ENCODE measurements at places on chromosomes 16 and 17.

- DNase-seq: no peak
These were observed 160.2 kb upstream of the LHX1 start for GRCh38 chr17:36777118-36777517.

DNA sequence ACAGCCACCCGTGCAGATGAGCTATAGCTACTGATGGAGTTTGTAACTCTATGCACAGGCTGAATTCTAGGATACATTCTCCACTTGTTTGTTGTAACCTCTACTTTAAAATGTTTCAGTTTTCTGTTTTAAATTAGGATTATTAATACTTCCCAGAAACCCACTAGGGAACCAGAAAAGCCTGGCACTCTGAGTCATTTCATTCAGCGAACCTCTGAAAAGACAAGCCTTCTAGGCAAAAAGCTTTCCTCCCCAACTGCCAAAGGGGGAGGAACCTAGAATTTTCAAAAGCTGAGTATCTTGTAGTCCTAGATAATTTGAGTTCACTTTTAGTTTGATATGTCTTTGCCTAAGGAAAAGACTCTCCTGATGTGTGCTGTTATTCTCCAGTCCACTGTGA is 43.2 kb downstream of the GOSR1 start:
- DNase-seq: no peak

- no peak for DNase-seq
These were observed 102.7 kb upstream of the HLF start for GRCh38 chr17:55161935-55162555.

- peak; percentile 58 for DNase-seq
These were observed 7.9 kb upstream of the PAM16 start for GRCh38 chr16:4358831-4359561.

- DNase-seq: peak; percentile 89
These were observed 12.8 kb downstream of the EVPL start for GRCh38 chr17:76014100-76014924.
